ENCODE measurements at places on chromosomes 6 and 20.

- no peak for DNase-seq
Measured at GRCh38 chr20:4775322-4776078, 53.8 kb downstream of the PRND start.

GRCh38 chr6:150229436-150230163 lies 86.8 kb downstream of the PPP1R14C start:
- peak; percentile 56 for DNase-seq

- no peak for DNase-seq
Measured at GRCh38 chr20:5357946-5358345, 41.2 kb upstream of the PROKR2 start.

DNA sequence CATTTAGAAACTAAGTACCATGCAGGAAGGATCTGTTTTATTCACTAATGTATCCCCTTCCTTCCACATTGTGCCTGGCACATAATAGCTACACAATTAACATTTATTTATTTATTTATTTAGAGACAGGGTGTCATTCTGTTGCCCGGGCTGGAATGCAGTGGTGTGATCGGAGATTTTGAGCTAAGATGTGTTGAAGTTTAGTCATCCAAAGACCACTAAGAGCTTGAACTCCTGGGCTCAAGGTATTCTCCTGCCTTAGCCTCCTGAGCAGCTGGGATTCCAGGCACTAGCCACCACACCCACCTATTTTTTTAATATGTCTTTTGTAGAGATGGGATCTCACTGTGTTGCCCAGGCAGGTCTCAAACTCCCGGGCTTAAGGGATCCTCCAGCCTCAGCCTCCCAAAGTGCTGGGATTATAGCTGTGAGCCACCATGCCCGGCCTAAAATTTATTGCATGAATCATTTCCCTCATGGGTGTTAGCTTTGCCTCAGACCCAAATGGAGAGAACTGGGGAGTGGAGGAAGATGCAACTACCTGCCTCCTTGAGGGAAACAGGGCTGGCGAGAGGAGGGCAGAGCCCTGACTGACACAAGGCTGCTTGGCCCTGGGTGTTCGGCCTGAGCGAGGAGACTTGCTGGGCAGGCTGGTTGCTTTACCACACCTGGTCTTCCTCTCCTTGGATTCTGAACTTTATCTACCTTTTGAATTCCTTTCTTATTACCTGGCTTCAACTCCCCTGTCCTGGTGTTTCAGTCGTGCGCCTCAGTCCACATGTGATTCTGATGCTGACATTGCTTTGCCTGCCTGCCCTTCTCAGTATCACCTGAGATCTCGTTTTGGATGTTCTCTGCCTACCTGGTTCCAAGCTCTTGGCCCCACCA lies 1.7 kb upstream of the DYNLT1 start:
- DNase-seq = no peak

GRCh38 chr20:51016521-51016920 lies 6.4 kb downstream of the KCNG1 start:
- DNase-seq = no peak

- DNase-seq = peak; percentile 17
Measured at GRCh38 chr6:152391179-152391880, 245.8 kb downstream of the SYNE1 start.
